T-cell (primary cell): ENCODE measurements at places on chromosomes 3 and 15.

- DNase-seq: no peak
Measured at GRCh38 chr3:197369545-197369944, 71.1 kb upstream of the DLG1 start.

GRCh38 chr3:167382155-167382554, 2.1 kb upstream of the ZBBX start:
- DNase-seq: no peak

DNA sequence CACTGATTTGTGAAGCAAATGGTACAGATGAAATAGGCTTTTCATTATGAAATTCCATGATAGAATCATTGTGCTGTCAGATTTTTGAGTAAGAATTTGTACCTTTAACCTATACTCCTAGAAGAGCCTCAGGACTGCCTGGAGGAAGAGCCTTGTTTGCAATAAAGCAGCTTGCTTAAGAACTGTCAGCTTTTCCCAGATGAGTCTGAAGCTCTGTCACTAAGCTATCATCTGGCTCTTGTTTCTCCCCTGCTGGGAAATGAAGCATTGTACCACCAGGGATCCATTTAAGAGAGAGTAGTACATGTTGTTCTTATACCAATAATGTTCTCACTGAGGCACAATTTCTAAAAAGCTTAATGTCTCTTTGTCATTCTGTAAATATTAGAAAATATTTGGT, 85.1 kb upstream of the FLNB start:
- no peak for DNase-seq

- DNase-seq: peak; percentile 15
Measured at GRCh38 chr3:112043621-112044201, 9.2 kb downstream of the TMPRSS7 start.

- DNase-seq: no peak
Measured at GRCh38 chr15:63347074-63347857, 34.4 kb downstream of the CA12 start.

DNA sequence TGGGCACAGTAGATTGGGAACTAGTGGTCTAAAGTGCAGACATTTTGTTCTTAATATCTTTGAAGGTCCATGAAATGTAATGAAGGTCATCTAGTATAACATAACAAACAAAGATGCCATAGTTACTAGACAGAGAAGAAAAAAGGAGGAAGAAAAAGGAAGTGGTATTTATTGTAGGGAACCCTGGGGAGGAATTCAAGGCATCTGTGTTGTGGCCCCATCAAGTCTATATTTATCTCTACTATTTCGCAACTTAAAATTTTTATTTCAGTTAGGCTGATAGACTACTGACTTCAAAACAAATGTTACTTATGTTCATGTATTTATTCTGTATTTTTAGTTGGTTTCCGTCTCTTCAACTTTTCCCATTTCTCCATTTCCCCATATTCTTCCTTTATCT, 48.9 kb upstream of the ZDHHC23 start:
- DNase-seq: no peak

GRCh38 chr3:54882129-54882833, 45.6 kb downstream of the LRTM1 start:
- no peak for DNase-seq

GRCh38 chr3:76043746-76044145, 258.4 kb upstream of the ZNF717 start:
- DNase-seq: no peak

GRCh38 chr3:134666885-134667284, 16.1 kb upstream of the KY start:
- DNase-seq: no peak
